ENCODE measurements at places on chromosomes 16 and 17.

DNA sequence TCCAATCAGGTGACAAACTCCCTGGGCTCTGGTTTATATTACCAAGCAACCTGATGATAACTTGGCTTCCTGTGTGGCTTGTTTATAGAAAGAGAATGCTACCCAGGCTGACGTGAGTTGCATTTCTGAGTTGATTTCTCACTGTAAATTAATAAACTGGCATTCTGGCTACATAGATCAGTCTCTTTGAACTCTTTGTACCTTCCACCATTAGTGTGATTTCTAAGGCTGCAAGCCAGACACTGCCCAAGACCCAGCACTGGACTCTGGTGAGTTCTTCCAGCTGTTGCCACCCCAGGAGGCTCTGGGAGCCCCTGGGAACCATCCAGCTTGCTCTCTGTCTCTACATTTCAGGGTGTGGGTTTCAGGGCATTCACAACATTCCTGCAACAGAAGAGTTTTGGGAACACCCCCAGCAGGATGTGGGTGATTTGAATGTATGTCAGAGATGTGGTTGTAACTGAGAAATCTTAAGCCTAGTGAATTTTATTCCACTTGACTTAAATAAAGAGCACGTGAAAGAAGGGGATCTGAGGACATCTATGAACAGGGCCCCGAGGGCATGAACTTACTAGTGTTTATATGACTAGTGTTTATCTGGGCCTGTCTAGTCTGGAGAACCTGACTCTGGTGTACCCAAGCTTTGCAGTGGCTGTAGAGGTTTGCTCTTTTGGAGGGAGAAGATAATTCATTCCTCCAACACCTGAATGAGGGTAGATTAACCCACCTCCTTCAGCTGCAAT lies 30.3 kb upstream of the LRRC37A start:
- no peak for DNase-seq

GRCh38 chr17:34391241-34391640 lies 28.2 kb upstream of the CCL1 start:
- DNase-seq = no peak

DNA sequence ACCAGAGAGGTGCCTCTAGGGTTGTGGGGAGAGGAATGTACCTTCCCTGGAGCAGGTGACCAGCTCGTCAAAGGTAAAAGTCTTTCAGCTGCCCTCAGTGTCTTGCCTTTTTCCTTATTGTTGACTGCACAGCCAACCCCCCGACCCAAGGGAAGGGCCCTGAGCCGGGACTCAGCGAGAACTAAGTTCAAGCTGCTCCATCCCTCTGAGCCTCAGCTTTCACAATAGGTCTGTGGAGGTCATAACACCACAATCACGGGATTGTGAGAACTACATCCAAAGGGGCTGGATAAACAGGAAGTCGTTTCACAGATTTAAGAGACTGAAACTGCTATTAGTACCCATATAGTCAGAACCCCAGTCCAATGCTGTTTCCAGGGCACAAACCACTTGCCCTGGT lies 2.6 kb upstream of the KRT36 start:
- no peak for DNase-seq

- no peak for DNase-seq
Measured at GRCh38 chr17:81889602-81890001, 1.8 kb downstream of the ALYREF start.

DNA sequence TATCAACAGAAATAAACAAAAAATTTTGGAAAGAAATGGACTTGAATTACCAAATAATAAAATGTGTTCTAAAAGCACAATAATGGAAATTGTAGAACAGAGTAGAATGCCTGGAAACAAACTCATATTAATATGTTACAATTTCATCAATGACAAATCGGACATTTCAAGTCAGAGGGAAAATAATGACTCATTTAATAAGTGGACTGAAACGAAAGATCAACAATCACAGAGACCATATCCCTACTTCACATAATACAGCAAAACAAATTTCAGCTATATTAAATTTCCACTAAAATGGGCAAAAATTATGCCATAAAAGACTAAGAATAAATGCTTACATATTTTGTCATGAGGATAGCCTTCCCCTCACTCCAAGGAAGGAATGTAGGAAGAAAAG lies 25.7 kb downstream of the CDYL2 start:
- no peak for DNase-seq

DNA sequence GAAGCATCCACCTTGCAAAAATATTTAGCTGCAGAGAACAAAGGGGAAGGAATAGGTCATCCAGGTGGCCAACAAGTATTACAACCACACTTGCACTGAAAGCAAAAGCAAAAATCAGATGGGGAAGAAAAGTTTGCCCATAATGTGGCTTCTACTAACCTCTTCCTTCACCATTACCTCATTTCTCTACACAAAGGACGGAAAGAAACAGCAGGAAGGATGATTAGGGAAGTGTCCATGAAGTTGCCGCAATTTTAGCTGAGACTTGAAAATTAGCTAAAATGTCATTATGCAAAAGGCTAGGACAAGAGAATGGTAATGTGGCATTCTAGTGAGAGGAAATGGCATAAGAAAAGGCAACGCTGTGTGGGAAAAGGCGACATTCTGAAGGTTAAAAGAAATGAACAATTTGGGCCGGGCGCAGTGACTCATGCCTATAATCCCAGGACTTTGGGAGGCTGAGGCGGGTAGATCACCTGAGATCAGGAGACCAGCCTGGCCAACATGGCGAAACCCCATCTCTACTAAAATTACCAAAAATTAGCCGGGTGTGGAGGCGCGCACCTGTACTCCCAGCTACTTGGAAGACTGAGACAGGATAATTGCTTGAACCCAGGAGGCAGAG lies 13.7 kb downstream of the KANSL1 start:
- DNase-seq = no peak

- no peak for DNase-seq
Measured at GRCh38 chr16:55003916-55004315, 73.3 kb downstream of the IRX5 start.

GRCh38 chr17:65774787-65775186 lies 213.3 kb upstream of the AXIN2 start:
- DNase-seq = no peak

DNA sequence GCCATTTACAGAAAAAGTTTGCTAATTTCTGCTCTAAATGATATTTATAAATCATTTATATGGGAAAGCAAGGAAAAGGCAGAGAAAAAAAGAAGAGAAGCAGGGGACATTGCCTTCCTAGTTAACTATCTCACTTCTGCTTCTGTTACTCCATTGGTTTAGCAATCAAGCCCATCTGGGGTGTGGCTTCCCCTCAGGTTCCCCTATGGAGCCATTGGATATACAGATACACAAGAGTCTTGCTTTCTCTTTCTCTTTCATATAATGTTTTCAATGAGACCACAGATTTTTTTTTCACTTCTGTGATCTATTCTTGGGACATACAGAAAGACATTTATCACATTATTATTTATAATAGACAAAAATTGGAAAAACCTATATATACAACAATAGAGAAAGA lies 105.6 kb upstream of the TOM1L1 start:
- no peak for DNase-seq

DNA sequence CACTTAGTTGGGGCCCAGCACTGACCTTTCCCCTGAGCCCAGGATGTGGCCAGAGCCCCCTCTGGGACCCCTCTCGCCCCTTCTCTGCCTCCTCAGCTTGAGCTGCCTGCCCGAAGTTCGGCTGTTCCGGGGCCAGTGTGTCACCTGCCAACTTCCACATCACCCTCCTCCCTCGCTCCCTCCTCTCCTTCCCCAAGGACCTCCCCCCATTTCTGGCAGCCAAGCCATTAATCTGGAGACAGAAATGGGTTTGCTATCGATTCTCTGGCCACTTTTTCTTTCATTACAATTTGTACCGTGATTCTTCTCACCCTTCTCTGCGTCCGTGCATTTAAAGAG lies 8.8 kb upstream of the ADAM11 start:
- DNase-seq = no peak

GRCh38 chr17:6915620-6916019 lies 80.2 kb upstream of the ALOX12 start:
- DNase-seq = no peak

DNA sequence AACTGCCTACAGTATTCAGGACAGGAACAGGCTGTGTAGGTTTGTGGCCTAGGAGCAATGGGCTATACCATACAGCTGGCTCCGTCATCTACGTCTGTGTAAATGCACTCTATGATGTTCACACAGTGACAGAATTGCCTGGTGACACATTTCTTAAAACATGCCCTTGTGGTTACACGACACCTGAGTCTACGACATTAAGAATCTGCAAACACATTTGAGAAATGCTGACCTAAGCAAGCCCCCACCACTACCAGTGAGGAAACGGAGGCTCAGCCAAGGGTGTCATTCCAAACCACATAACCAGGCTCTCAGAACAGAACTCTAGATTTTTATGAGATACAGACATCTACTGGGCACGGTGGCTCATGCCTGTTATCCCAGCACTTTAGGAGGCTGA lies 23.5 kb downstream of the USP36 start:
- DNase-seq = no peak

- no peak for DNase-seq
Measured at GRCh38 chr17:27567563-27567859, 63.5 kb upstream of the LGALS9 start.

- DNase-seq = no peak
Measured at GRCh38 chr17:57285701-57286100, 29.4 kb downstream of the MSI2 start.

DNA sequence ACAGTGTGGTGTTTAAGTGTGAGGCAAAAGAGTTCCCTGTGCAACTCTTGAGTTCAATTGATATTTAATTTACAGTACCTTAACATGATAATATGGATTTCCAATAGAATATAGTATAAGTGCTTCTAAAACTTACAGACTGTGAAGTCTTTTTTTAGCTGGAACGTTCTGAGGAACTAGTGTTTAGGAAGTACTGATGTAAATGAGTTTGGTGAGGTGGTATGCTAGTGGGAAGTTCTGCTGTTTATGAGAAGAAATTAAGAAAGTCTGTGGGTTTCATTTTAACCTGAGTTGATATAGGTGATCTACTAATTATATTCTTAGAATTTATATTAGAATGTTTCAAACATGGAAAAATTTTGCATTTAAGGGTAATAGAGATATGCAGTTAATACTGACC lies 32.0 kb downstream of the PTRH2 start:
- DNase-seq = no peak

DNA sequence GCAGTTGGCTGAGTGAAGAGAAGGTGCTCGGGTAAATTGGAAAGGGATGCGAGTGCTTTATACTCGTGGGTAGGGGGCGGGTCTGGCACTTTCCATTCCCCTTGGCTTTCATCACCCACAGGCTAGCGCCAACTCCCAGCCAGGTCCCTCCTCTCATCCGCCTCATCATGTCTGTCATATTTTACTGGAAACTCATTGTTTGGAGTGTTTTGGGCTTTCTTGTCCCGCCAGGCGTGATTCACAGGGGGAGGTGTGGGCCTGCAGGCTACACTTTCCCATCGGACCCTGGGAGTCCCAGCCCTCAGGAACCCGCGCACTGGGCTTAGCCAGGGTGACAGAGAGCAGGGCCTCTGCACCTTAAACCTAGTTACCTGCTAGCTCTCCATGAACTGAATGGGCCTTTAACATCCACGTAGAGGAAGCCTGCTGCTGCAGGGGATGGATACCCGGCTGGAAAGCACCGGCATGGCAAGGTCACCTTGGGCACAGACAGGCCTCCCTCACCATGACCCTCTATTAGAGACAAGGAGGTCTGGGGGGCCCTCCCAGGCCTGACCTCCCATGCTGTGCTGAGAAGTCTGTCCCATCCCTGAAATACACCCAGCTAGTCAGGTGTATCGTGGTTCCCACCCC lies at the start of gene KRT14:
KRT14 (minus strand) TSS at position 33 of the 633 bp plus-strand sequence. CDS start 61 bp downstream, outside the sequence.
- no peak for DNase-seq

GRCh38 chr16:67951485-67951884 lies 7.6 kb upstream of the LCAT start:
- no peak for DNase-seq

DNA sequence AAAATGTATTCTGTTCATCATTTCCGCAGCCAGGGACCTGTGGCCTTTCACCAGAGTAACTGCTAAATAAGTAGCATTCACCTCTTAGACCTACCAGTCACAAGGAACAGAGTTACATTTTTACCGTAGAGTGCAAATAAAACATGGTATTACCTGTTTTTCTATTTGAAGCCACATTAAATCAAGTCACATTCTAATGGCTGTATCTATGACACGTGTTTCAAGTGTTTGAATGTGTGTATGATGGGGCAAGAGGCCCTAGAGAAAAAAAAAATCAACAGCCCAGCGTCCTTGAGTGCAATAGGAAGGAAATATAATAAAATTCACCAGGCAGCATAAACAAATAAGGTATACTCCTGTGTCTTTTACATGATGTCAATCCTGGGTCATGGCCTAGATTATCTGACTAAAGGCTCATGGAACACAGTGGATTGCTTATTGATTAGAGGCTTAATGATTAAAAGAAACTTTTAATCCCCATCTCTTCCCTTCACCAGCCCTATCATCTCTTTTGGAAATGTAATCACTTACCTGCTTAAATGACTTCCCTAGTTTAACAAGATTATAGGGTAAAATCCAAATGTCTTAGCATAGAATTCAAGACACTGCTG lies 168.7 kb upstream of the CDH5 start:
- no peak for DNase-seq

GRCh38 chr16:19783363-19784182 lies 65.5 kb downstream of the IQCK start:
- DNase-seq = no peak

DNA sequence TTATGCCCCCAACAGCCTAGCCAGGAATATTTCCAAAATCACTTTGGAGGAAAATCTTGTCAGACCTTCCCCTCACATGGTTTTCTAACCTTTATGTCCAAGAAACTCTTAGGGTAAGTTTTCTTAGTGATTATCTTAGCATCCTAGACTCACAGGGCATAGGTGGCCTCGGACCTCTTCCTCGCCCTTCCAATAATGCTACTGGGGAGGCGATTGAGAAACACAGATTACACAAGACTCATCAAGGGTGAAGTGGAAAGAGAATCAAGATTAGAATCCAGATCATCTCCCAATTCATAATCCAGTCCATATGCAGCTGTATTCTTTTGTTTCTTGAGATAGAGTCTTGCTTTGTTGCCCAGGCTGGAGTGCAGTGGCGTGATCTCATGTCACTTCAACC lies 358.4 kb upstream of the CDH5 start:
- no peak for DNase-seq

DNA sequence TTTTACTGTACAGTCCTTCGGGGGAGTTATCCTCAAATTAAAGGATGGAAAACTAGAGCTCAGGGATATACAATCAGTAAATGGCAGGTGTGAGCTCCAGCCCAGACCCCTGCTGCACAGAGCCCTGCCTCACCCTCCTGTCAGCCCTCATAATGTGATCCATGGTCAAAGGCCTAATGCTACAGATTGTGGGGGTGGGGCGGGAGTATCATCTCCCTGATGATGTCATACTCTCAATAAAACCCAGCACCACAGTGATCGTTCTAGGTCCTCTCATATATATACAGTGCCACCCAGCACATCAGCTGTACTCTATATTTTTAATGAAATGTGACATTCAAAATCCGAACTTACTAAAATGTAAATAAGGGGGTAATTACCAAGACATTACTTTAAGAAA lies 61.5 kb downstream of the SLC39A11 start:
- no peak for DNase-seq

All from HEK293T (cell line).